ENCODE measurements at places on chromosomes 16 and 17.

DNA sequence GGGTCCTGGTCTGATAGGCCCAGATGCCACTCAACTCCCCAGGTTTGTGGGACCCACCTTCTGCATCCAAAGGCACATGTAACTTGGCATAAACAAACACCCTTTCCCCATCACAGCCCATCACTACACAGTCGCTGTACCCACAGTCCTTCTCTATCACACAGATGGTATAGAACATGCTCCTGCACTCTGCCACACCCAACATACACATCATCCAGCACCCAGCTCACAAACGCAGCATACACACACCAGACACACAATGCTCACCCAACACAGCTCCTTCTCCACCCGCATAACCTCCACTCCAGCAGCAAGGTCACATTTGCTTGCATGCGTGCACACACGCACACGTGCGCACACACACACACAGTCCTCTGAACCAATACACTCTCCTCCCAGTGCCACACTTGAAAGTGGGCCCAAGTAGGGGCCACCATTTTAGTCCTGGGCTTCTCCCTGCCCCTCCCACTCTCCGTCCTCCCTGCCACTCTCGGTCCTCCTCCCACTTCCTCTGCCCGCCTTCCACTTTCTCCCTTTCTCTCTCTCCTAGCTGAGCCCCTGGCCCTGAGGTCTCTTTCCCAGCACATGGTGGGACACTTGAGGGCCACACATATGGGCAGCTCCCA is 8.5 kb upstream of the TMEM92 start:
- no peak for DNase-seq

DNA sequence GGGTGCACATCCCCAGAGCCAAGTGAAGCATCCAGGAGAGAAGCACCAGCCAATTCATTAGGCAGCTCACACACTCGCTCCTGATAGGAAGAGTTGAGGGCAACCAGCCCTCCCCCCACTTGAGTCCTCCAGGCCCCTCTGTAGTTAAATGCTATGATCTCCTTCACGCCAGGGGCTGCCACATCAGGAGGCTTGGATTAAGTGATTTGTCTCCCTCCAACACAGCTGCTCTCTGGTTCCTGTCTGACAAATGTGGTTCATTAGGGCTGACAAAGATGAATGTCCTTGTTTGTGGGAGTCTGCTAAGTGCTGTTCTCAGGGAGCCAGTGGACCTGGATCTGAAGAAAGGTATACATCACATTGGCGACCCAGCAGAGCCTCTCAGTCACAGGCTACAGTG is 94.5 kb upstream of the WSCD1 start:
- peak; percentile 52 for DNase-seq

- no peak for DNase-seq
These were observed 39.4 kb downstream of the RTN4RL1 start for GRCh38 chr17:1985686-1986085.

GRCh38 chr16:56941856-56942331 is 10.0 kb downstream of the HERPUD1 start:
- no peak for DNase-seq

All from NCI-H1417 treated with DMSO at 0.1 percent for 48 hours (cell line).